ENCODE measurements at places on chromosomes 16 and 17. TPM values are rescaled to one million over a fixed set of nuclear protein-coding genes. Genes with fewer than 3 reads are reported as not detected.

ARL5C gene
- not detected for total RNA-seq

MT4 gene
- not detected for total RNA-seq

SLC2A4 gene
- total RNA-seq = 0.09 TPM

ADAM11 gene
- 0.29 TPM for total RNA-seq

ZFP3 gene
- total RNA-seq = 0.13 TPM

HSD17B2 gene
- 0.17 TPM for total RNA-seq

HP gene
- not detected for total RNA-seq

DHX8 gene
- total RNA-seq = 62.8 TPM

PYDC1 gene
- total RNA-seq = not detected

SLC47A1 gene
- not detected for total RNA-seq

SLC43A2 gene
- 7.3 TPM for total RNA-seq

INCA1 gene
- 0.98 TPM for total RNA-seq

DHODH gene
- total RNA-seq = 8.3 TPM

DNA sequence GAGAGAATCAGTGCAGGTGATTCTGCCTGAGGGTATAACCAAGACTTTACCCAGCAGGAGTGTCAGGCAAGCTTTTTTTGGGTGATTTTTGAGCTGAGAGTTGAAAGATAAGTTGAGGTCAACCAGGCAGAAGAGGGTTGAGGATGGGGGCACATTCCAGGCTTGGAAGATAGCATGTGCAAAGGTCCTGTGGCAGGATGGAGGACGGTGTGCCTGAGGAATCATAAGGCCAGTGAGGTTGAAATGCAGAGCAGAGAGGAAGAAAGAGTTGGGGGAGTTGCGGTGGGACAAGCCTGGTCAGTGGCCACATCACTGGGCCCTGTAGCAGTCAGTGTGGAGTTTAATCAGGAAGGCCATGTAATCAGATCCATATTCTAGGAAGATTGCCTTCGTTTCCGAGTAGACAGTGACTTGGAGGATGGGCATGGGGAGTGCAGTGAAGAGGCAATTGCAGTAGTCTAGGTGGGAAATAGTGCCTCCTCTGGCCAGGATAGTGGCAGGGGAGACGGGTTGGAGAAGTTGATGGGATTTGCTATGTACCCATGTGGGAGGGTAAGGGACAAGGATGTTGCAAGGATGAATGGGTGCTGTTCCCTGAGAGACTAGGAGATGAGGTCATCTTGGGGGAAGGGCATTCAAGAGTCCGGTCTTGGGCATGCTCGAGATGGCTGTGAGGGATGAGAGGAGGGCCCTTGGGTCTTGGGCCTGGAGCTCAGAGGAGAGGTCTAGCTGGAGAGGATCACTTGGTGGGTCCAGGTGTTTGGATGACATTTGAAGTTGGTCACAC is 3.9 kb downstream of the PLEKHG4 start:
- DNase-seq = peak; percentile 8

DNA sequence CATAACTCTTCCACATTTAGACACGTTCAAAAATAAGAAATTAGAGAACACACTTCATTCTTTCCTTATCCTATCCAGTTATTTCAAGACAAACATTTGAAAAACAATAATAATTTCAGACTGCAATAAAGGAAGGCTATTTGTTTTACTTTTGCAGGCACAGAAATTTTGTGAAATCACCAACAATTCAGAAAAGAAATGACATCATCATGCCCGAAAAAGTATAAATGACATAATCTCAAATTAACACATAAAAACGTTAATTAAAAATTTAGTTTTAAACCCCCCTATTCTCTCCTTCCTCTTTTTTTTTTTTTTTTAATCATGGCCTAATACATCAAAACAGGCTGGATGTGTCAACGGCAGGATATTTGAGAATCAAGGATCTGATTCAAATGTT is 468.4 kb upstream of the RBFOX1 start:
- DNase-seq = no peak

GRCh38 chr17:5468075-5468473 is 708 bp downstream of the DHX33 start:
- no peak for DNase-seq

- DNase-seq = no peak
These were observed 3.6 kb upstream of the MAFG start for GRCh38 chr17:81931189-81931556.

- no peak for DNase-seq
These were observed 51.7 kb downstream of the HLF start for GRCh38 chr17:55316499-55316898.

GRCh38 chr17:66928949-66929348 is 35.6 kb upstream of the CACNG4 start:
- no peak for DNase-seq

DNA sequence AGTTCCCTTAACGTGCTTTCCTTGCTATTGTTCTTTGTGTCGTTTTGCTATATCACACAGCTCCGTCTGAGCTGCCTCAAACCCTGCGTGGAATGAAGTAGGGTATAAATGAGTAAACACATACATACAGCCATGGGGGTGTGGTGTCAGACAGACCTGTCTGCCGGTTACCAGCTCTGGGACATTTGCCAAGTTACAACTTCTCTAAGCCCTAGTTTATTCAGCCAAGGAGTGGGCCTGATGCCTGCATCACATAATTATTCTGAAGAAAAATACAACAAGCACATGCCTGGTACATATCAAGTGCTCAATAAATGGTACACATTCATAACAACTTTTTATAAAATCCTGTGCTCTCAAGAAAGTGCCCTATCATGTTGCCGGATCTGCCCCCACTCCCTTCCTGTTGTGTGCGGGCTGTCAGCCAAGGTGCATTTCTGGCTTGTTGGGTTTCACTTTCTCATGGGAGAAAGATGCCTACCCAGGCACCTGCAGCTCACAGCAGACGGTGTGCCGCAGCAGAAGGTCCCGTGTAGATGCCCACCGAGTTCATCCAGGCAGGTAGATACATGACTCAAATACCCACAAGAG is 30.5 kb downstream of the SMPD3 start:
- no peak for DNase-seq

GRCh38 chr16:49108611-49109010 is 173.0 kb downstream of the CBLN1 start:
- DNase-seq = no peak

- DNase-seq = no peak
These were observed 4.4 kb upstream of the FOXJ1 start for GRCh38 chr17:76145231-76146052.

DNA sequence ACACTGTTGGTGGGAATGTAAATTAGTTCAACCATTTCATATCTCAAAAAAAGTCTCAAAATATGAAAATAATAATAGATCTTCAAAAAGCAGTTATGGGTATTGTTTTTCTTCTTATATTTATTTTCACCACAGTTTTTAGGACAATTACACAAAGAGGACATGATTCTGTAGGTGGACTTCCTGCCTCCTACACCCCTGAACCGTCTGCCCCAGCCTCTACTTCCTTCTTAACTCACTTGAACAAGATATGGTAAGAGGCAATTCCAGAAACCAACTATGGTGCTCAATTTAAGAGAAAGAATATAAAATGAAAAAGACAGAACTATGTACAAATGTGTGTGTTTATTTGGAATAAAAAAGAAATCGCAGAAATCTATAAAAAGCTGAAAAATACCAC is 74.1 kb upstream of the MON1B start:
- no peak for DNase-seq

- no peak for DNase-seq
These were observed 3.8 kb downstream of the EFCAB5 start for GRCh38 chr17:29945281-29945680.

DNA sequence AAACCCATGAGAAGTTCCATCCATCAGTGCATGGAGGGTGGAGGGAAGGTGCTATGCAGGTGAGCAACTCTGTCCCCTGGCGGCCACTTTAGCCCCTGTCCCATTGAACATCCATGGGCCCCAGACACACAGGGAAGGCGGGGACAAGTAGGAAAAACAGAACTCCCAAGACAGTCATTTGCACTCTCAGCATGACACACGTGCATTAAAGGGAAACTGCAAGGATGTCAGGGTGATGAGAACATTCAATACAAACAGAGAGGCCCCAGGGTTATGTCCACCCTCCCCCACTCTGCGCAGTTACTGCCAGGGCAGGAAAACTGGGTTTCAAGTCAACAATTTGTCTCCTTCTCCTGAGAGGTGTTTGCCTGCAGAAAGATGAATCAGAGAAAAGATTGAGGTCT is 44.0 kb upstream of the AKTIP start:
- DNase-seq = no peak

DNA sequence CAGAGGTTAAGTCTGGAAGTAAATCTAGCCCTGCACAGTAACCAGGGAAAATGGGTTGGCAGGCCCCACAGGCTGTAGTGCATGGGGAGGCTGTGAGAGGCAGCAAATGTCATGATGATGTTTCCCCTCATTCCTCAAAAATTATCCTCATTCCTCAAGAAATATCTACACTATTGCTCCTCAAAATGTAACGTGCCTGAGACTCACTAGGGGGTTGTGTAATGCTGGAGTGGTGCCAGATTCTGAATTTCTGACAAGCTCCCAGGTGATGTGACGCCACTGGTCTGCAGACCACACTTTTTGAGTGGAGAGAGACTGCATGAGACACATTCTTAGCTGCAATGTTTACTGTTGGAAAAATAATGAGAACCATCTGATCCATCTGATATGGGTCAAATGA is 1.2 kb upstream of the MPP3 start:
- no peak for DNase-seq

DNA sequence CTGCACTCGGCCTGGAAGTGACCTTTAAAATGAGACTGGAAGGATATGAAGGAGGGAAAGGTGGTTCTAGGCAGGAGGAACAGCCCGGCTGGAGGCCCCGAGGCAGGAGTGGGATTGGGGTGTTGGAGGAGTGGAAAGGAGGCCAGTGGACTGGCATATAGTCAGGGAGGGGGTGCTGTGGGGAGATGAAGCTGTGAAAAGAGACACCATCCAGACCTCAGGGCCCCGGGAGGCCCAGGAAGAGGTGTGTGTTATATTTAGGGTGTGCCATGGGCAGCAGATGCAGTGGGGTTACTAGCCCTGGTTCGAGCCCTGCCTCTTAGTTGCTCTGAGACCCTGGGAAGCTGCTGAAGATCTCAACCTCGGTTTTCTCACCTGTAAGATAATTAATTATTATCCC is 18.9 kb upstream of the DOK4 start:
- no peak for DNase-seq

- DNase-seq = no peak
These were observed 14.8 kb upstream of the NUDT16L1 start for GRCh38 chr16:4678596-4678995.

DNA sequence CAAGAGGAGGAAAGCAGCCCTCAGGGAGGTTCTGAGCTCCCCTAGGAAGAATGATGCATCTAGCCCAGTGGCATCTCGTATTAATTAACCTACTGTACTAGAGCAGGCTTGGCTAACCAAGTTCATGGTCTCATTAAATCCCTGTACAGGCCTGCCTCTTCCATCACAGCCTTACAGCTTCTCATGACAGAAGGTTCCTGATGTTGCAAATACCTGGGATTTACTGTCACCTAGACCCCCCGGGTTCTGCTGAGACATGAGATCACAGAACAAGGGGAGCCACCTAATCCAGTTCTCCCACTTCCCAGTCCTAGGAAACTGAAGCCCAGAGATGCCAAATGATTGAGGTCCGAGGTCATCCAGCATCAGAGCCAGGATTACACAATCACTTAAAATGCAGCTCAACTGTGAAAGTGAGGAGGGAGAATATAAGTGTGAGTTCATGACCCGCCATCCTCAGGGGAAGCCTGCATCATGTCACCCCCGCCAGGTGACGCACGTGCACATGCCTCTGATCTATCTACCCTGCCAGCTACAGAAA is 23.9 kb downstream of the ACLY start:
- DNase-seq = peak; percentile 96

- peak; percentile 41 for DNase-seq
These were observed 106.9 kb downstream of the RGS9 start for GRCh38 chr17:65243838-65244625.

DNA sequence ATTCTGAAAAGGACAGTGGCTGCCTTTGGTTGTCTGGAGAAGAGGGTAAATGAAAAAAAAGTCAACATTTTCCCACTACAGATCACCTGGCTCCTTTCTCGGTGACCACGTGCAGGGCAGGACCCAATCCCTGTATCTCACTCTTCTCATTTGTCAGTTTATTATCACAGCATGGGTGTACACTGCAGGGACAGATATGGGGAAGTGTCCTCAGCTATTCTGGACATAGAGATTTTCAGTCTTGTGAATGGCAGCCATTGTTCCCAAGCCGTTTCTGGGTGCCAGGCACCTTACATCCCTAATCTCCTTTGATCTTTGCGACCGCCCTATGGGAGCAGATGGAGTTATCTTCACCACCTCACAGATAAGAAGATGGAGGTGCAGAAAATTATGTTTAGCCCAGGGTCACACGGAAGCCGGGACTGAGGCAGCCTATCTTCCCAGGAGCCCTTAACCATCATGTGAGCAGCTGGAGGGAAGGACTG is 7.2 kb downstream of the ADORA2B start:
- DNase-seq = no peak

- DNase-seq = no peak
These were observed 49.1 kb downstream of the TBC1D16 start for GRCh38 chr17:79986411-79987186.

- DNase-seq = no peak
These were observed 5.8 kb upstream of the HBZ start for GRCh38 chr16:146646-147045.

GRCh38 chr17:74815067-74815466 is 38.9 kb upstream of the NAT9 start:
- DNase-seq = no peak

- no peak for DNase-seq
These were observed at the start of gene G6PC1 for GRCh38 chr17:42900460-42901331. Gene G6PC1, plus strand, starts transcription at chr17:42900799. Its CDS starts 78 bp downstream, at chr17:42900877.

DNA sequence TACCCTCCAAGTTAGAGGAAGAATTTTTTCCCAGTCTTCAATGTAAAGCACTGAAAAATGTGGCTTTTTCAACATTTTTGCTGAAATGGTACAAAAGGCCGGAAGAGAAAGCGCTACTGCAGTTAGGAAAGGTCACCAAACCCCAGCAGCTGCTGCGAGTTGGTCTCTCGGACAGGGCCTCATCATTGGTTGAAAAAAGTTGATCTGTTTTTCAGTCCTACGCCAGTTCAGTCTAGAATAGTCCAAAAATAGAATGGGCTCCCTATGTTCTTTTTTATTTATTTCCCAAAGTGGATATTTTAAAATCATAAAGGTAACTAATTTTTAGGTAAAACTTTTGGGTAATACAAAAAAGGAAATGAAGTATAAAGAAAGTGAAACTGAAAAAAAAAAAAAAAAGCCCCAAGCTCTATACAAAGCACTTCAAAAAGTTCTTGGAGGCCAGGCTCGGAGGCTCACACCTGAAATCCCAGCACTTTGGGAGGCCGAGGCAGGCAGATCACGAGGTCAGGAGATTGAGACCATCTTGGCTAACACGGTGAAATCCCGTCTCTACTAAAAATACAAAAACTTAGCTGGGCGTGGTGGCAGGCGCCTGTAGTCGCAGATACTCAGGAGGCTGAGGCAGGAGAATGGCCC is 17.4 kb downstream of the ADAP2 start:
- no peak for DNase-seq

- no peak for DNase-seq
These were observed 26.7 kb downstream of the SMIM36 start for GRCh38 chr17:55484575-55484974.

Data from HFFc6 (cell line).